ENCODE measurements at places on chromosomes 12 and 14.

DNA sequence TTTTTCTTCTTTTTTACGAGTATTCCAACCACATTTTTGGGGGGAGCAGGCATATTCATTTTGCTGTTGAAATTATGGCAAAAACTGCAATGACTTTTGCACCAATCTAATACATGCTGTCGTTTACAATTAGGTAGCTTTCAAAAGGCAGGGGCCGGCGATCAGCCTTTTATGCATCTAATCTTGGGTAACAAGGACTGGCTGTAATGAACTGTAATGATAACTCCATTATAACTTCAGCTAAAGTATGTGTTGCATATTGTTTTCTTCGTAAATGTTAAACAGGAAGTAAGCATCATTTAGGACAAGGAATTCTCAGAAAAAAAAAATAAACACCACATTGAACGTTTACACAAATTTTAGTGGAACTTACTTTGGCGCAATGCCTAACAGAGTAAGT is 30.3 kb upstream of the KLRF1 start:
- H3K36me3 ChIP-seq, result no peaks in the 10 kb centered on the region
- H3K27ac ChIP-seq, result no peak overlapping the region
- H3K27me3 ChIP-seq, result no peaks in the 10 kb centered on the region
- H3K4me1 ChIP-seq, result peaks cover 20% of the 10 kb centered on the region
- DNase-seq, result no peak

- no peak for DNase-seq
- no peak overlapping the region for H3K4me3 ChIP-seq
- no peaks in the 10 kb centered on the region for H3K27me3 ChIP-seq
- peaks cover 21% of the 10 kb centered on the region for H3K4me1 ChIP-seq
Measured at GRCh38 chr14:20422886-20423285, 9.6 kb upstream of the TEP1 start.

- no peak for DNase-seq
- no peak overlapping the region for H3K27ac ChIP-seq
- H3K36me3 ChIP-seq, result no peaks in the 10 kb centered on the region
- H3K27me3 ChIP-seq, result peaks cover 6% of the 10 kb centered on the region
- no peak overlapping the region for H3K4me3 ChIP-seq
Measured at GRCh38 chr12:105783983-105784947, 354.5 kb downstream of the NUAK1 start.

DNA sequence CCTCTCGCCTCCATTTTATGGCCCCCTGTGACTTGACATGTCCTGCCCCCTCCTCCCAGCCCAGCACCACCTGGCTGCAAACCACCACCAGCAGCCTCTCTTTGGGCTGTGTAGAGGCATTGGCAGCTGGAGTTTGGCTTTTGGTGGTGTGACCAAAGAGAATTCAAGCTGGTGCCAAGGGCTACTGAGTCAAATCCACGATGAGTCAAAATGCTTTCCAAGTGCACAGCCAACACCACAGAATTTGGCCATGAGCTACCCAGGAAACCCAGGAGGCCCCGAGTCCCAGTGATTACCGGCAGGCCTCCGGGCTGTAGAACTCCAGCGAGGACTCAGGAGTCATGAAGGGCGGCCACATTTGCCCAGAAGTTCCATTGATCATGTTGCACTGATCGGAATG is 53.8 kb downstream of the SCARB1 start:
- no peaks in the 10 kb centered on the region for H3K4me1 ChIP-seq
- H3K36me3 ChIP-seq, result peaks cover 10% of the 10 kb centered on the region
- H3K27ac ChIP-seq, result no peak overlapping the region

DNA sequence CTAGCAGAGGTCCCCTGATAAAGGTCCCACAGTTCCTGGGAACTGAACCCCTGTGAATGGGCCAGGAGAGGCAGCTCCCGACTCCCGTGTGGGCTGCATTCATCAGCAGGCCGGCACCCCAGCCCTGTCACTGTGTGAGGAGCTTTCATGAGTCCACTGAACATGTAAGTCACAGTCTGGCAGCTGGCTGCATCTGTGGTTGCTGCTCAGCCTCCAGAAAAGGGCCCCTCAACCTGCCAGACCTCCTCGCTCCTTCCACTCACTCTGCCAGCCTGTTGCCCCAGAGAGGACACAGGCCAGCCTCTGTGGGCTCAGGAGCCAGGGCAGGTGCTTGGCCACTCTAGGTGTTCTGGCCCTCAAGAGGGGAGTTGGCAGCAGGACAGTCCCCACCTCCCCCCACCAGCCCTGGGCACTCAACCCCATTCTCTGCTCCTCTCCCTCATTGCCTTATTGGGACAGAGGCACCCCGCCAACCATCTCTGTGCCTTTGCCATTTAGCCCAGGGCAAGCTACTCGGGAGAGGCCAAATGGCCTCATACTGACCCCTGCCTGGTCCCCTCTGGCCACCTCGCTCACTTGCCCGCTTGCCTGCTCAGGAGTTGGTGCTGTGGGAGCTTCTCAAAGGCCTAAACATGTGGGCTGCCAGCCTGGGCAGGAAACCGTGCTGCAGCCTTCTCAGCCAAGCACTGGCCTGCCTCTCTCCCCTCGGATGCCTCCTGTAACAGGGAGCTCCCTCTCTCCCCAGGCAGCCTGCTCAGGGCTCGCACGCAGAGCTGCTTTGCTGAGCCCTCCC is 1.9 kb downstream of the RTL1 start:
- no peak for DNase-seq
- no peaks in the 10 kb centered on the region for H3K36me3 ChIP-seq
- H3K4me3 ChIP-seq, result no peak overlapping the region
- H3K27me3 ChIP-seq, result peaks cover 36% of the 10 kb centered on the region
- no peak overlapping the region for H3K27ac ChIP-seq

Data from naive thymus-derived CD8-positive, alpha-beta T cell (primary cell).